ENCODE measurements at places on chromosomes 5 and 9.

DNA sequence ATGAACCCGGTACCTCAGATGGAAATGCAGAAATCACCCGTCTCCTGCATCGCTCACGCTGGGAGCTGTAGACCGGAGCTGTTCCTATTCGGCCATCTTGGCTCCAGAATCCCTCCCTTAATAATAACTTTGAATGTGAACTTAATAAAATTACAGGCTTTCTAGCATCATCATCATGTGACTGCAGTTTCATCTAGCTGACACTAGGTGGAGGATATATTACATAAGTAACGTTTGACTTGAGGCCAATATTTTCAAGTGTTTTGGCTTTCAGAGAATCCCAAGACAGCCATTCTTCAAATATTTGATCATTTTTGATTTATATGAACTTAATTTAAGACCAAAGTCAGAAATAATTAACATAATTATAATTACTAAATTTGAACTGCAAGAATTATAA, 474.9 kb upstream of the CDH10 start:
- no peak for DNase-seq

DNA sequence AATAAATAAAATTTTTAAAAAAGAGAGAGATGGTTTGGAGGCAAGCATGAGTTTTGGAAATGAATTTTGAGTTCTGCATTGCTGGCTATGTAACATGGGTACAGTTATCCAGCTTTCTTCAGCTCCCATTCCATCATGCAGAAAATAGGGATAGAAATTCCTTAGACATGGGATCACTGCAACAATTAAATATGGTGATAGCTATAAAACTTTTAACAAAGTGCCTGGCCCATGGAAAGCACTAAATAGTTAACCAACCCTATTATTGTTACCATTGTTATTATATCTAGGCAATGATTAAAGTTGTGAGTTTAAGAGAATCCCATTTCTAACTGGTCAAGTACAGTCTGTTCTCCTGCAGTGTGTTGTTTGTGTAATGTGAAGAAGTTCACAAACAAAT, 115.4 kb upstream of the GAS1 start:
- no peak for DNase-seq

- no peak for DNase-seq
Measured at GRCh38 chr9:19229595-19230354, 718 bp upstream of the DENND4C start.

DNA sequence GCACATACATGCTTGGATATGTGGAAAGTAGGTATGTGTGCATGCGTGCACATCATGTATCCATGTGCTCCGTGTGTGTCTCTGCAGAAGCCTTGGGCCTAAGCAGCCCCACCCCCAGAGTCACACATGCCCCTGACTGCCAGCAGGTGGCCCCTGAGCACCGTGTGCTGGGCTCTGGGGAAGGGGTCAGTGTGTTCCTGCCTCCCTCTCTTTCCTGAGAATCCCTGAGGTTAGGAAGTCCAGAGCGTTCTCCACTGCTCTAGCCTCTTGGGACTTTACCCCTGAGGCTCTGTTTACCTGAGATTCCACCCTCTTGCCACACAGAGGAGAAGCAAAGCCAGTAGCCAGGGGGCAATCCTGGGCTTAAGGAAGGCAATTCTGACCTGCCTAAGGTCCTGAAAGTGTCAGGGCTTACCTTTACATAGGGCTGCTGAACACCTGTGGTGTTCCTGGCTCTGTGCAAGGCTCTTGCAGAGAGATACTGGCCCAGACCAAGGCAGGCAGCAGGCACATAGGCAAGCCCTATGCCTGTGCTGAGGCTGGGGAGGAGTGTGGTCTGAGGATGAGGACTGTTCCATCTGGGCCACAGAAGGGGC, 207.3 kb downstream of the TMEM38B start:
- DNase-seq, result no peak

DNA sequence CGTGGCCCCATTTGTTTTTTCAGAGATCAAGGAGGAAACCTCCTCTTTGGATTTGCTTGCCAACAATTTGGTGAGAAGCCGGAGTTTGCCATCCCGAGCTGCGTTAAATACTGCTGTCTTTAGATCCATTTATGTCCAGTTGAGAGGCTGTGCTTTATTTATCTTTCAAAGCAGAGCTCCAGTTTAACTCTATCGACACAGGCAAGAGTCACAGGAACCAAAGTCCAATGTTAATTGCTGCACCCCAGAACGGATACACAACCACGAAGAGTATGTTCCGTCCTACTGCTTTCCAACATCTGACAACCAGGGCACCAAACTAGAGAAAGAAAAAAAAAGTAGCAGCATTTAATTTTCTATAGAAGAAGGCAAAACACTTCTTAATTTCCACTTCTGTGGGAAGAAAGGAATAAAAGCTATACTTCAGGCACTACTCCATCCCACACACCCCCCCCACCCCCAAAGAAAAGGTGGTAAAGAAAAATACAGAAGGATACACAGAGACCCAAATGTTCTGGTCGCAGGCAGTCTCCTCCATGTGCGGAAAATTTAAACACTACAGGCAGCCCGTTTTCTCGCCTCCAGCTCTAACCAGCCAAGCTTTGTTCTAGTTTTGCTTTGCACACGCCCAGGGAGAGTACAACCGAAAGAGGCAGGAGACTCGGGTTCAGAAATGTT, 1.1 kb downstream of the FEM1C start:
- DNase-seq, result no peak

DNA sequence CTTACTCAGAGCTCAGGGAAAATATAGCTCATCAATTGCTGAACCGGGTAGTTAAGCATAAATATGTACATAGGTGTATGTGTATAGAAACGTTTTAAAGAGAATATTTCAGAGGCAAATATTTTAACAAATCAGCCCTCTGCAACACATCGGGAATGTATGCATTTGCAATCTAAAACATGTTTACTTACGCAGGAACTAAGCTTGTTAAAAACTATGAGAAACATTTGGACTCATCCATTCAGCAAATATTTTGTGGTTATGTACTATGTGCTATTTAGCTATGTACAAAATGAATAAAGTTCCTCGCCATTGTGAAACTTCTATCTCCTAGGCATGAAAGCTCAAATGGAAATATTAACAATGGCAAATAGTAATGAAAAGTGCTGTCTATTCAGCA, 469.9 kb downstream of the ARHGEF28 start:
- no peak for DNase-seq

- no peak for DNase-seq
Measured at GRCh38 chr9:3960661-3961144, 339.2 kb downstream of the GLIS3 start.

DNA sequence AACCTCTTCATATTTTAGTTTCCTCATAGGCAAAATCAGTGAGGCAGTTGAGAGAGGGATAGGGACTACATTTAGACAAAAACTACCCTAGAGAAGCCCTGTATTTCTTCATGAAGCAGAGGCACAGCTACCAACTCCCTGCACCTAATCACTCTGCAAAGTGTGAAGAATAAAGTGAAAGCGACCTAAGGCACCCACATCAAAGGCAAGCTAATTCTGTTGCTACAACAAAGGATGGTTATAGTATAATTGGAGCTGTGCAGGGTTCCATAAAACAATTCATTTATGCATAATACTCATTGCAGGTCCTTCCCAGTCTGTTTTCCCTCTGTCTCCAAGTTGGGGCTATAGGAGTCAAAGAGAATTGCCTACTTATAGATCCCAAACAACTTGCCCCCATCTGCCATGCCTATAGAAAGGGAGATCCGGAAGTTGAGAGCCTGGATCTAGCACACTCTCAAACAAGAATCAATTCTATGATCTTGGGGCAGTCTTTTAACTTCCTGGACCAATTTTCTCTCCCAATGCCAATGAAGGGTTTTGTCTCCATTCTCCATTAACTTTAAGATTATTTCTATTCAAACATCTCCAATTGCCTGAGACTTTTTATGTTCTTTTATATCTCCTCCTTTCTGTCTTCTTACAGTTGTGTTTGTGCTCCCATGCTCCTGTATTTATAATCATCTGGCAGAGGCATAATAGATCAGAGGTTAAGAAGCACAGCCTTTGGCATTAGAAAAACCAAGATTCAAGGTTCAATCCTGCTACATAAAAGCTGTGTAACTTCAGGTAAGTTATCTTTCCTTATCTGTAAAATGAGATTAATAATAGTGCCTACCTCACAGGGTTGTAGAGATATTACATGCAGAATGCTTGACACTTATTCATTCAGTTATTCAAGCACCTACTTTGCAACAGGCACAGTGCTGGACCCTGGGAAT, 56.0 kb upstream of the PTGER4 start:
- DNase-seq, result no peak

GRCh38 chr5:154264549-154265196, 74.1 kb downstream of the GALNT10 start:
- DNase-seq, result no peak

DNA sequence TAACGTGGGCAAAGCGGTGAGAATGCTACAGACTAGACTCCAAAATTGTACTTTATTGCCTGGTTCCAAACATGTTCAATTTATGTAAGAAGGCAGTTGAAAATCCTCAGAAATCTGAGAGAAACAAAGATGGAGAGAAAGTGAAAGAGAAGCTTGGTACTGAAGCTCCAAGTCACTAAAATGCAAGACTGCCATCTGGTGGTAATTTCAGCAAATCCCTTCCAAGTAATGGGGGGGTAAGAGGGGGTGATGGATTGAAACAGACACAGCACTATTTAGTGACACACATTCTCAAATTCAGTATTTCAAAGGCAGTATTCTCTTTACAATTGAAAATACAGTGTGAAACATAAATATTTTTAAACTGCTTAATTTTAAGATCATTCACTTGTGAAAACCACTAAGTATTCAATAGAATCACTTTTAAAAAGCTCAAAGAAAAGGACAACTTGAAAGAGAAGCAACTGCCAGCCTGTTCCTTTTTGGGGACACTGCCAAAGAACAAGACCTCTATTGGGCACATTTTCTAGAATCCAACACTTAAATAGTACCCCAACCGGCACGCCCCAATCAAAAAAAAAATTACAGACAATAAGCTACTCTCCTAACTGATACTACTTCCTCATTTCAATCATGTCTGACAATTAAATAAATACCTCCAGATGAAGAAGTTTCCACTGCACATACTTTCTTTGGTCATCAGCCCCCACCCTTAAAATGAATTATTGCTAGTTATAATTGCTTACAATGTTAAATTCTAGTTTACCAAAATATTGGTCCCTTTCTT, 131.5 kb downstream of the AGTPBP1 start:
- DNase-seq, result peak; percentile 0

DNA sequence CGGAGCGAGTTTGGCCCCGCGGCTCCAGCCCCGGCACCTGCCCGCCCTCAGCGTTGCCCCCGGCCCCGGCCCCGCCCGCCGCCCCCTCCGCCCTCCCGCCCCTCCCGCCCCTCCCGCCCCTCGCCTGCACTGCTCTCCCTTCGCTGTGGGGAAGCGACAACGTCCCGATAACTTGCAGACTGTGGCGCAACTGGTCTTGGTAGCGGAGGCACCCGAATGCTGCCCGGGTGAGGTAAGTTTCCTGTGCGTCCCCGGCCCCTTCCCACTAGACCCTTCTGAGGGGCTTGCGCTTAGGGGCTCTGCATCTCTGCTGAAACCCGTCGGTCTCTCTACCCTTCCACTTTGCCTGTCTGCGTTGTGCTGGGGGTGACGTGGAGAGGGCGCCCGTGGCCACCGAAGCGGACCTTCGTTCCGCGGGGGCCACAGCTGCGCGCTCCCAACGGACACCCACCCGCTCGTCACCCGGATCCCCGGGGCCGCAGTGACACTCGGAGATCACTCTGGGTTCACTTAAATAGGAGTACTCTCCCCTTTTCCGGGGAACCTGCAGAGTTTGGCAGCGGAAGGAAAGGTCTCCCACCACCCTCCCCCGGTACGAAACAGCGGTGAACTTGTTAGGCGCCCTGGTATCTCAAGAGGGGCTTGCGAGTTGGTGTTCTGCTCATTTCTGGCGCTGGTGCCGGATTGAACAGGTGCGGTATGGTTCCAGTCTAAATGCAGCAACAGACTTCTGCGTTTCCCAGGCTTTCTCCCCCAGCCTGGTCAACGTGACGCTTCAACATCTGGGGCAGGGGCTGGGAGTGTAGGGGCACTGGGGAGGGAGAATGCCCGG, 707 bp downstream of the PIP5K1B start:
- DNase-seq, result no peak

DNA sequence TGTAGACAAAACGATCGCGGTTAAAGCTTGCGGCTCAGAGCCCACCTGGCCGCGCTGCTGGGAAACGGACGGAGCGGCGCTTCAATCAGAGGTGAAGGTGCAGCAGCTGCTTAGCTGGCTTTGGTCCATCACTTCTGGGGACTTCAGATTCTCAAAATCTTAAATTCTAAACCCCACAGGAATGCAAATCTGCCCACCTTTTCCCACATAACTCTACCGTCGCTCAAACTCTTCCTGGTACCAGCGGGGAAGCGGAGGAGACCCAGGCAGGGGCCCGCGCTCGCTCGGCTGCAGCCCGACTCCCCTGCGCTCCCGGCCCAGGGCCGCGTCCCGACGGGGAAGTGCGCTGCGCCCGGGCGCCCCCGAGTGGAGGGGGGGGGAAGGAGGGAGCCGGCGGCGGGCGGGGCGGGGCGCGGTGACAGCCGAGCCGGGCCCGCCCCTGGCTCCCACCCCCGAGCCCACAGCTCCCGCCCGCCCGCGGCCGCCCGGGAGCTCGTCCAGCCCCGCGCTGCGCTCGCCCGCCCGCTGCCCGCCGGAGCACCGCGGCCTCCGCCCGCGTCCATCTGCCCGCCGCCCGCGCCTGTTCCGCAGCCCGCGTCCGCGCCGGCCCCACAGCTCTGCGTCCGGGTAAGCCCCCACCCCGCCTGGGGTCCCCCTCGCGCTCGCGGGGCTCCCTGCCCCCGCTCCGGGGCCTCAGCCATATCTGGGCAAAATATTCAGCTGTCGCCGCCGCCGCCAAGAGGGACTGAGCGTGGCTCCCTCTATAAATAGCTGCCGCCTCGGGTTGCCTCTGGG, at the start of gene TMOD1:
TMOD1 (plus strand) TSS at position 490 of the 795 bp plus-strand sequence. CDS start 22,523 bp downstream, outside the sequence.
- no peak for DNase-seq

- no peak for DNase-seq
Measured at GRCh38 chr5:42108468-42108867, 183.4 kb downstream of the FBXO4 start.

DNA sequence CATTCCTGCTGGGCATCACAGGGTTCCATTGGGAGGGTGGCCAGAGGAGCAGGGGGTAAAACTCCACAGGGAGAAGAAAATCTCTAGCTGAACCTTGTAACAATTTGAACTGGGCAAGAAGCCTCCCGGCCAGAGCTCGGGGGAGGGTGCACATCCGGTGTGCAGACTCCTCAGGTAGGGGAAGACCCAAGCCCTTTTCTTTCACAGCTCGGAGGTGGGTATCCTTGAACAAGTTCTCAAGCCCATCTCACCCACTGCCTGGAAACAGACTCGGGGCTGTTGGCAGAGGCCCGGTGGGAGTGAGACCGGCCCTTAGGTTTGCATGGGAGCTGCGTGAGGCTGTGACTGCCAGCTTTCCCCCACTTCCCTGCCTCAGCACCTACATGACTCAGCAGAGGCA, 111.5 kb upstream of the IL7R start:
- DNase-seq, result no peak

DNA sequence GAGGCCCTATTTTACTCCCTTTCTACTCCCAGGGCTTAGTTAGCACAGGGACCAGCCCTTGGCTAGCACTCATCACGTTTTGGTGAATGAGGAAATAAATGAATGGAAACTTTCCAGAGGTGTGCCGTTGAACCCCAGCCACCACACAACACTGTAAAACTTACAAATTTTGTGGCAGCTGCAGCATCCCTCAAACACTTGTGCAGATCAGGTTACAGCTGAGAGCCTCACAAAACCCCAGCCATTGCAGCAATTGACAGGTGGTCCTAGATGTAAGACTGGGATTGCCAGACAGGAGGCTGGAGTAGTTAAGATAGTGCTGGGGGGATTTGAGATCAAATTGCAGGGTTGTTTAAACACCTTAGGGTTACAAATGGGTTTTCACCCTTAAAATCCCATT, 482.2 kb upstream of the KIF2A start:
- DNase-seq, result no peak

- DNase-seq, result no peak
Measured at GRCh38 chr5:39671561-39671961, 246.8 kb upstream of the DAB2 start.
